Stimulated activated CD4-positive, alpha-beta T cell treated with anti-CD3 and anti-CD28 coated beads, Interleukin-2, amount 100 ng/mL, for 4 hours (primary cell): ENCODE measurements at places on chromosomes 3 and 15.

- DNase-seq = no peak
Observed at GRCh38 chr15:77909182-77909940, 168.2 kb downstream of the TBC1D2B start.

GRCh38 chr3:151944356-151944755 is 70.9 kb downstream of the SUCNR1 start:
- no peak for DNase-seq

DNA sequence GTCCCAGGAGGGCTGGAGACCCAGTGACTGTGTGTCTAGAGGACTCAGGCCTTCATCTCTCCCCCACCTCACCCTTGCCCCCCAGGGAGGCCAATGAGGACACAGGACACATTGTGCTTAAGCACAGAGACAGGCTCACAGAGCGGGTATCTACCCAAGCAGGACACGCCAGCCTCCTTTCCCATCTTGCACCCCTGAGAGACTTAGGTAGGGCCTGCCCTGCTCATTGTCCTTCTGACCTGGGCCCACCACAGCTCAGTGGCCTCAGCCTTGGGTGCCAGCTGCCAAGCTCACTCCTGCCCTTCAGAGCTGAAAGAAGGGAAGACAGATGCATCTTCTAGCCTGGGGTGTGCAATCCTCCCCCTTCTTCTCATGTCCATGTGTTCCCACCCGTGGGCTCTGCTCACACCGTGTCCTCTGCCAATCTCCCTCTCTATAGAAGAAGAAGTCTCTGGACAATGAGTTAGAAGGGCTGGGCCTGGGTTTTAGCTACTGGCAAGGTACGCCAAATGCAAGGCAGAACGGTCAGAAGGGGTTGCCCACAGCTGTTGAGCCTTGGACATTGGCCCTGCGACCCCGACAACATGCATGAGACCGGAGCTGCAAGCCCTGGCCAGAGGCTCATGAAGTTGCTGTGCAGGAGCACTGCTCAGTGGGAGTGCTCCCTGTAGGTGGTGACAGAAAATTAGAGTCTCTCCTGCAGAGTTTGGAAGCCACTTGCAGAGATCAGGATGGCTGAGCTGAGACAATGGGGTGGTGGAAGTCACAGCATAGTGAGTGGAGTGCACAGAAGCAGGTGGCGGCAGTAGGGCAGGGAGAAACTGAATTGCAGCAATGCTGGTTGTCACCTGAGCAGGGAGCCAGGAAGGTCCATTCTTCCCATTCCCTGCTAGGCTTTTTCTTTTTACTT is 32.8 kb downstream of the ACSBG1 start:
- no peak for DNase-seq

- no peak for DNase-seq
Observed at GRCh38 chr3:31813197-31813596, 167.9 kb downstream of the OSBPL10 start.

DNA sequence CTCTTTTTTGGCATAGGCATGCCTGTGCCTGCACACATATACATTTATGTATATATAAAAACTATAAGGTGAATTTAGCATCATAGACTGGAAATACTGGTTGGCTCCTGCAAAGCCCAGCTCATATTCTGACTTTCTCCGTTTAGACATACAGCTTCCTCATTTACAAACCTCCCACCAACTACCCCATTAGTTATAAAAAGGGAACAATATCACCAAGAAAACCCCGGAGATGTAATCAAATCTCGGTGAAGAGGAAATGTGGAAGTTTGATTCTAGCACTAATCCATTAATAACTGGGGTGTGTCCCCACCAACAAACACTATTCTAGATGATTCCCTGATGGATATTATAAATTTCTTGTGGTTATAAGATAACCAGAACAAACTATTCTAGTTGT is 517.7 kb upstream of the TBL1XR1 start:
- no peak for DNase-seq

DNA sequence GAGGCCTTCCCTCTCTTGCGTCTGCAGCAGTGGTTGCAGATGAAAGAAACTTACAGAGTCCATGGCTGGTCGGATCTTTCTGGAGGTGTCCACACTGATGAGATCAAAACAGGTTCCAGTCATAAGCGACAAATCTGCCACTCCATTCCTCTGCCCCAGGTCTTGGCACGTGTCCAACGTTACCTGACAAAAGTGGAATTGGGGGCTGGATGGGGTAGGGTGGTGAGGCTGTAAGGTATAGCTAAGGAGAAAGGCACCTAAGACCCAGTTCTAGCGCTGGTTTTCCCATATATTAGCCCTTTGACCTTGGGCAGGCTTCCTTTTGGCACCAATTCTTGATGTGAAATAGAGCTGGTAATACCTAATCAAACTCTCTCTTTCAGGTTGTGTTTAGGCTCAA is 11.0 kb downstream of the FAM43A start:
- no peak for DNase-seq

DNA sequence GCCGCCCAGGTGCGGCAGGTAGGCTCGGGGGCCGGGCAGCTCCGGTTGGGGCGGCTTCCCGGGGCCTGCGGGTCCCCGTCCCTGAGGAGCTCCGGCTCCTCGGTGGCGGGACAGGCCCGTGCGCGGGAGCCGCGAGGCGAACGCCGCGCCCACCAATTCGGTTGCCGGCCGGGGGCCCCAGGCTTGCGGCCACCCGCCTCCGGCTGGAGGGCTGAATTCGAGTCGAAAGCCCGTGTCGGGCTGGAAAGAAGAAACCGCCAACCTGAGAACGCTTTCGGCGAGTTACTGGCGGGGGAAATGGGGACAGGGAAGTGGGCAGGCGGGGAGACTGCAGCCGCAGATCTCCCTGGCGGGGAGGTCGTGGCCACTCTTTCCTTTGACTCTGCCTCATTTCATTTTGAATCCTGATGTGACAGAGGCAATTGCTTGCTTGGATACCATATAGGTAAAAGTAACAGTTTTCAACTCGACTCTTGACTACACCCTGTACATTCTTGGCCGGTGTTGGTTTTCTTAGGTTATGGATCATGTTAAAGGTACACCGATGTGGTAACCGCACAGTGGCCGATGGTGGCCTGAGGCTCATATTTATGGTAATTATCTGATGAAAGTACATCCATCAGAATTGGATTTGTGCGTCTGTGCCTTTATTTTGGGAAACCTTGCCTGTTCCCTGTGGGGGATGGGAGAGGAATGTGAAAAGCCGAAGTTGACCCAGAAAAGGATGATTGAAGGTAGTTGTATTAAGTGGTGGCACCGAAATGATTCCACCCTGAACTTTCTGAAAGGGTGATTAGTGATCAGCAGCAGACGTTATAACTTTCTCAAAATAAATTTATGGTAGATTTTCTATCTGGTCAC is 1.7 kb downstream of the B3GNT5 start:
- no peak for DNase-seq

- DNase-seq = no peak
Observed at GRCh38 chr3:172711454-172711795, 558 bp upstream of the NCEH1 start.

GRCh38 chr15:65258375-65259262 is 28.1 kb downstream of the PARP16 start:
- DNase-seq = no peak

DNA sequence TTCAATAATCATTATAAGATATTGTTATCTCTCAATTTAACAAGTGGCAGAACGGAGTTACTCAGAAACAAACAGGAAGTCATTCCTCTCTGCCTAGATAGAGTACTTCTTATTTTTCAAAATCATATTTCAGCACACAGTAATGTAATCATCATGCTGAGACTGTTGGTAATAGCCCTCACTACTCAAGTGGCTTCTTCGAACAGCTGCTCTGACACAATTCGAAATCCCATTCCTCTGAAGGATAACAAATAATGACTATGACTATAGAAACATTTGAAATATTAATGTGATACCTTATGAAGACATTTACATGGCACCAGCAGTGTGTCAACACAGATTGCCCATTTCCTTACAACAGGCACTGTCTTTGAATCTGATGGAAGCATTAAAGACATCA is 1249.8 kb downstream of the NSUN3 start:
- no peak for DNase-seq

DNA sequence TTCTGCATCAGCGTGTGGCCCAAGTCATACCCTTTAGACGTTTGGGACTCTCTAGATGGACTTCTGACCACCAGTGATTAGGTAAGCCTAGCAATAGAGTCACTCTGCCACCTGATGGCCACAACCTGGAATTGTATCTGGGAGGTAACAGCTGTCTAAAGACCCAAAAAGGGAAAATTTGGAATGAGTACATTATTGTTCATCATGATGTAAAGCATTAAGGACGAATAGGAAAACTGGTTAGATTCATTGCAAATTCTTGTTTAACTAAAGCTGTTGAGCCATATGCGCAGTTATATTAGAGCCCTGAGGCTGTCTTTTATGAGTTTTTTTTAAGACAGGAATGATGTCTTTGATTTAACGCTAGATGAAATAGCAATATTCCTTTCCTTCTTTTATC is 63.6 kb downstream of the FAM81A start:
- no peak for DNase-seq

- no peak for DNase-seq
Observed at GRCh38 chr15:89035150-89035549, 53.1 kb upstream of the ABHD2 start.

- DNase-seq = no peak
Observed at GRCh38 chr15:27679731-27680471, 419.2 kb downstream of the OCA2 start.

DNA sequence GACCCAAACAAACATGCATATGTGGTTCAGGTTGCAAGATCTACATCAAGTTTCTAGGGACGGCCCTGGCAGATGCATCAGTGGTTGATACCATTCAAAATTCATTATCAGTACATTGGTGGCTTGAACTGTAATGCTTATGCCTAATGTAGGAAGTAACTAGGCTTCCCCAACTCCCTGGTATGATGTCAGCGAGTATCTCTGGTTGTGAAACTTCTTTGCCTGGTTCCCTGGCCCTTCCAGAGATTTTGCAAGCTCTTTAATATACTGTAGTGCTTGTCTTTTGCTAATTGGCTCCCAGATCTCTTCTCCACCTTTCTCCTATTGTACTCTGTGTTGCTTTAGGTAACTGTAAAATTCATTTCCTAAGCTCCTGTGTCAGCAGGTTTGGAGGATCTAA is 114.8 kb upstream of the RARB start:
- no peak for DNase-seq

GRCh38 chr15:83904107-83905040 is 250.5 kb downstream of the ADAMTSL3 start:
- DNase-seq = no peak

- DNase-seq = no peak
Observed at GRCh38 chr3:159877924-159878323, 110.7 kb upstream of the IL12A start.

DNA sequence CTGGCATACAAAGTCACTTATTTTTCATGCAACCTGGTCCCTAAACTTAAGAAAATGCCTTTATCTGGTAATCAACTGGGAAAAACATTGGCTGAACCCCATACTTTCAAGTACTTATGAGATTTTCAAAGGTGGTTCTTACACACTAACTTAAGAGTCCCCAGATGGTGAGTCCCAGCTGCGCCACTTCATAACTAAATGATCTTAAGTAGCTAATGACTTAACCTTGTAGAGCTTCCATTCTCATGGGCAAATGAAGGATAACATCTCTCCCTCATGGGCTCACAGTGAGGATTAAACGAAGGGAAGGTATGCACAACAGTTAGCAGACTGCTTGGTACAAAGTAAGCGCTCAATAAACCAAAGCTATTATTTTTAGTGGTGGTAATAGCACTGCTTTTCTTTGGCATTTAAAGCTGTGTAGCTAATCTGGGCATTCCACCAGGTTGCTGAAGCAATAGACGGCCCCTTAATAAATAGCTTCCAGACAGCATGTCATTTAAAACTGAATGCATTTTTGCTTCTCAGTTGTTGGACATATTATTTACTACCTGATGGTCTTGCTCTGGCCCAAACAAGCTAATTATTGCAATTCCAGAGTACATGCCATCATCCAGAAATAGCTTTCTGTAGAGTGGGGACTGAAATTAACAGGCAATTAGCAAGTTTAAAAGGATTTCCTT is 55.4 kb downstream of the LIPC start:
- DNase-seq = no peak

- DNase-seq = no peak
Observed at GRCh38 chr3:109385442-109386318, 48.3 kb upstream of the DPPA4 start.

- no peak for DNase-seq
Observed at GRCh38 chr15:56017920-56018319, 24.5 kb upstream of the NEDD4 start.

- no peak for DNase-seq
Observed at GRCh38 chr3:169186596-169186995, 476.9 kb downstream of the MECOM start.

- DNase-seq = no peak
Observed at GRCh38 chr3:5951026-5951425, 763.5 kb downstream of the EDEM1 start.

GRCh38 chr15:21269121-21269520 is 171.2 kb downstream of the POTEB3 start:
- no peak for DNase-seq
